CD14-positive monocyte (primary cell): ENCODE measurements at places on chromosomes 1 and 21. TPM values are rescaled to one million over a fixed set of nuclear protein-coding genes. Genes with fewer than 3 reads are reported as not detected.
A peak's percentile ranks its signal among the peaks of the same experiment; 100 is the strongest.

DNA sequence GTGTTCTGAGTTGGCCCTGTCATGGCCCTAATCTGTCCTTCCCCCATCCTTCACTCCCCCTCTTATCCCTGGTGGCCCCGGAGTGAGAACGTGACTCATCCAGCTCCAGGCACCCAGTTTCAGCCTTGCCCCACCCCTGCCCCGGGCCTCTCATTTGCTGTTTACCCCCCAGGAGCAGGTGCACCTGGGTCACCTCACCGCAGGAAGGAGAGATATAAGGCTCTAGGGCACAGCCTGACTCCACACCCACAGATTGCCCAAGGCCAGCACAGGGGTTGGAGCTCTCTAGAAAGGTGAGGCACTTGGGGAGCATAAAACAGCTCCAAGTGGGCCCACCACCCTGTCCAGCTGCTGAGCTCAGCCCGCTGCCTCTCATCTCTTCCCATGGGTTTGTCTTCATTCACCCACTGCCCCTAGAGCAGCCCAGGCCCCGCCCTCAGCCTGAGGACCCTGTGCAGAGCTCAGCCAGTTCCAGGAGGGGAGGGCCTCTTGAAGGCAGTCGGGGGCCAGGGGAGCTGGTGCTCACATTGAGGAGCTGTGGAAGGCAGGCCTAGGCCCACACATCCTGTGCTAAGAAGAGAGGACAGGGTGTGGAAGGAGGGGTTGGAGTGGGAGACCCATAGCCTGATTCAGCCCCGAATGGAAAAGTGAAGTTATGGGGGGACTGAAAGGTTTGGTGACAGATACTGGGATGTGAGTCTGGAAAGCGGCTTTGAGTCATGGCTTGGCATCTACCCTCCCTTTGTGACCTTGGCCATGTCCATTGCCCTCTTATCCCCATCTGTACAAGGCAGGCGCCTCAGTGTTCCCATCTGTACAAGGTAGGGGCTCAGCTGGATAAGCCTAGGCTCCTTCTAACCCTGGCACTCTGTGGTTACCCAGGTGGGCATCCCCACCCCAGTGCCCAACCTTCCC is 16.1 kb upstream of the GPR37L1 start:
- DNase-seq: no peak
- no peaks in the 10 kb centered on the region for H3K27me3 ChIP-seq
- H3K4me1 ChIP-seq: no peaks in the 10 kb centered on the region
- H3K36me3 ChIP-seq: no peaks in the 10 kb centered on the region

The GPR25 gene
- polyA plus RNA-seq: not detected

DNA sequence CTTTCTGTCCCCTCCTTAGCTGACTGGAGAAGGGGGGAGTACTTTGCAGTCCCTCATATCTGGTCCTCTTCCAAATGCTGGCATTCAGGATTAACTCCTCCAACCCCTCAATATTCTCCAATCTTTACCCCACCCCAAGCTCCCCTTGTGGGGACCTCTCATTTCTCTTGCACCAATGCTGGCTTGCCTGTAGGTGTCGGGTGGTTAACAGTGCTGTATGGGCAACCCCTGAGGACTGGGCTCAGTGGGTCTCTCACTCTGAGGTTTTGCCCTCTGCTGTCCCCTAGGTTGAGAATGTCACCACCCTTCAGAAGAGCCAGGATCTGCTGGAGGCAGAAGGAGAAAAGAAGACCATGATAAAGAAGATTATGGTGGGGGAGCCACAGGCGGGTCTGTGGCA is 27.0 kb downstream of the MROH7 start:
- no peaks in the 10 kb centered on the region for H3K4me1 ChIP-seq
- no peak overlapping the region for H3K27ac ChIP-seq
- H3K36me3 ChIP-seq: no peaks in the 10 kb centered on the region
- DNase-seq: no peak
- H3K27me3 ChIP-seq: no peaks in the 10 kb centered on the region

DNA sequence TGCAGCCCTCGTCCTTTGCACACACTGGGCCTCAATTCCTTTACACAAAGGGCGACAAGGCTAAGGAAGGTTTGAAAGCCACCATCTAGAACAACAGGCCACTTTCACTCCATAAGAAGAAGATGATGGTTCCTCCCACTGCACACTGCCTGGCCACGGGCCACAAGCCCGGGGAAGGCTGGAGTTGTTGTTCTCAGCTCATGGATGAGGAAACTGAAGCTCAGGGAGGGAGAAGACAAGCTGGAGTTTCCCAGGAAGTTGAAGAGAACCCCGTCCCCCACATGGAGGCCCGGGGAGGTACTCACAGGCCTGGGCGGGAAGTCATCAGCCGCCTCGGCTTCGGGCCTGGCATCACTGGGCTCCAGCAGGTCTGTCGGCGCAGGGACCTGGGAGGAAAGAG is 24.6 kb upstream of the DDOST start:
- H3K27ac ChIP-seq: no peak overlapping the region
- H3K4me1 ChIP-seq: peaks cover 31% of the 10 kb centered on the region
- H3K36me3 ChIP-seq: no peaks in the 10 kb centered on the region
- no peak overlapping the region for H3K4me3 ChIP-seq
- DNase-seq: no peak

DNA sequence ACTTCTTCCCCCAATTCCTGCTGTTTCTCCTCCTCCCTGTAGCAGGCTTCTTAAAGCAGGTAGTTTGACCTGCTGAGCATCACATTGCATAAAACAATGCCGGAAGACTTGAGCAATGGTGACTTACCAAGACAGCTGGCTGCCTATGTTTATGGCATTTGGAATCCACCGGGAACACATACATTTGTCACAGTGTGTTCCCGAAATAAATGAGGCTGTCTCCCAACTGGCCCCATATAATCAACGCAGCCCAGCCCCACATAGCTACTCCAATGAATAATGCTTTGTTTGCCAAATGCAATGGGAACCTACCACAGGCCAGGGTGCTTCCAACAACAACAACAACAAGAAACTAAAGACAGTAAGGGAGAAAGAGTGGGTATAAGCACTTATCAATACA is 186.1 kb upstream of the MAP1LC3C start:
- peaks cover 5% of the 10 kb centered on the region for H3K4me1 ChIP-seq
- no peak for DNase-seq

GRCh38 chr1:64898107-64898861 is 68.1 kb downstream of the JAK1 start:
- no peak overlapping the region for H3K27ac ChIP-seq
- H3K4me3 ChIP-seq: no peak overlapping the region
- peak; percentile 99 for DNase-seq
- H3K27me3 ChIP-seq: no peaks in the 10 kb centered on the region

The OR10J1 gene
- polyA plus RNA-seq: not detected in 2 replicates

GRCh38 chr1:205714190-205714905 is 34.0 kb upstream of the SLC45A3 start:
- H3K27ac ChIP-seq: peak overlapping the region; percentile 3
- DNase-seq: peak; percentile 49
- no peak overlapping the region for H3K4me3 ChIP-seq
- H3K4me1 ChIP-seq: peaks cover 5% of the 10 kb centered on the region
- H3K27me3 ChIP-seq: no peaks in the 10 kb centered on the region
- peaks cover 30% of the 10 kb centered on the region for H3K36me3 ChIP-seq

GRCh38 chr1:24904731-24905354 is 25.2 kb downstream of the RUNX3 start:
- DNase-seq: no peak
- H3K27ac ChIP-seq: no peak overlapping the region
- H3K36me3 ChIP-seq: peaks cover 70% of the 10 kb centered on the region
- H3K27me3 ChIP-seq: no peaks in the 10 kb centered on the region
- H3K4me1 ChIP-seq: peaks cover 8% of the 10 kb centered on the region

The S100A9 gene
- polyA plus RNA-seq: 43,602 TPM

GRCh38 chr1:58785442-58786058 is 1.7 kb upstream of the JUN start:
- no peak for DNase-seq
- H3K27ac ChIP-seq: no peak overlapping the region
- H3K4me1 ChIP-seq: peaks cover 33% of the 10 kb centered on the region
- H3K4me3 ChIP-seq: peak overlapping the region; percentile 85
- no peaks in the 10 kb centered on the region for H3K36me3 ChIP-seq

The HCRTR1 gene
- polyA plus RNA-seq: not detected in 2 replicates

The SYPL2 gene
- polyA plus RNA-seq: not detected

- H3K36me3 ChIP-seq: no peaks in the 10 kb centered on the region
- H3K4me1 ChIP-seq: peaks cover 39% of the 10 kb centered on the region
- no peak overlapping the region for H3K27ac ChIP-seq
- H3K4me3 ChIP-seq: no peak overlapping the region
- DNase-seq: no peak
Measured at GRCh38 chr1:119004129-119004527, 16.0 kb upstream of the TBX15 start.

The PRR9 gene
- polyA plus RNA-seq: not detected in 2 replicates

DNA sequence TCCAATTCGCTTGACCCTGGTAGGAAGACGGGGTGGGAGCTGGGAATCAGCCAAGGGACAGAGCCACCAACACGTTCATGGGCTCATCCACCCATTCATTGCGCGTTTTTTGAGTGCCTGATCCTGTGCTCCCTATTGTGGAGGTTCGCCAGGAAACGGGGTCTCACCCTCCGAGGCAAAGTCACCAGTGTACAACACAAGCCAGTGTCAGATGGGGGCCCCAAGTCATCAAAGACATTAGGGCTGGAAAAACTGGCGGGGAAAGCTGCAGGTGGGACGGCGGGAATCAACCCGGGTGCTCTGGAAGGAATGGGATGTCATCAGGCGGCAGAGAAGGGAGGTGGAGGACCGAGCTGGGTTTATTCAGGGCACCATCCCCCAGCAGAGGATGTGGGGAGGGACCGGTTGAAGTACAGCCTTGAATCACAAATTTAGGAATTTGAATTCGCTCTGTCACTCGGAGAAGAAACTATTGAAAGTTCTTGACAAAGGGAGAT is 667 bp upstream of the NID1 start:
- no peak for DNase-seq
- H3K4me3 ChIP-seq: peak overlapping the region; percentile 82
- peak overlapping the region; percentile 31 for H3K27ac ChIP-seq
- H3K36me3 ChIP-seq: no peaks in the 10 kb centered on the region
- peaks cover 37% of the 10 kb centered on the region for H3K4me1 ChIP-seq

DNA sequence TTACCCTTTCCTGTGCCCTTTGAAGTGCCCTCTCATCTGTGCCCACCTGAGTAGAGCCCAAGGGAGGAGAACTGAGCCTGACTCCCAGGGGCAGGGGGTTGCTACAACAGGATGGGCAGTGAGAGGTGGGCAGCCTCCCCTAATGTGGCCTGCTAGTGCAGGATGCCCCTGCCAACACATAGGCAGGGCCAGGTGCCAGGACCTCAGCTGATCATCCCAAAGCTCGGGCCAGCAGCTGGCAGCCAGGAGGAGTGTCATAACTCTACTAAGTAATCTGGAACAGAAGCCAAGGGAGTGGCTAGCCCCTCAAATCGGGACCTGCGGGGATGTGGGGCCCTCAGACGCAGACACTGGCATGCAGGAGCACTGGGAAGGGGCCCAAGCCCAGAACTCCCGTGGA is 208.8 kb upstream of the RAB4A start:
- H3K4me1 ChIP-seq: peaks cover 53% of the 10 kb centered on the region
- H3K36me3 ChIP-seq: no peaks in the 10 kb centered on the region
- no peak for DNase-seq
- no peak overlapping the region for H3K4me3 ChIP-seq

- no peak for DNase-seq
- H3K4me1 ChIP-seq: peaks cover 43% of the 10 kb centered on the region
- H3K27ac ChIP-seq: no peak overlapping the region
Measured at GRCh38 chr1:45337630-45338325, 2.2 kb upstream of the TOE1 start.
